ENCODE measurements at places on chromosomes 4 and X.

DNA sequence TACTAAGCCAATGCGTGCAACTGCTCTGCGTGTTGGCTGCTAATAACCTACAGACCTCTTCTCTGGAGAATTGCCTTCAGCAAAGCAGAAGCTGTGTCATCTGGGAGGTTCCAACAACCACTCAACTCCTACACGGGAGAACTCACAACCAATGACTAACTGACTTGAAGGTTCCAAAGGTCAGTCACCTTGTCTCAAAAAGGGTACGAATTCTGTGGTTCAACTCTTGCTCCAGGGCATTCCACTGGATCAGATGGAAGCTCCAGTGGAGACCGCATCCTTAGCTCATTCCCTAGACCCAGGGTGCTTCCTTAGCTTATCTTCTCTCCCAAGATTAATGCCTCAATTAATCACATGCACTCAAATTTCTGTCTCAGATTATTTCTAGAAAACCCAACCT is 222.7 kb downstream of the CHIC2 start:
- DNase-seq: no peak

DNA sequence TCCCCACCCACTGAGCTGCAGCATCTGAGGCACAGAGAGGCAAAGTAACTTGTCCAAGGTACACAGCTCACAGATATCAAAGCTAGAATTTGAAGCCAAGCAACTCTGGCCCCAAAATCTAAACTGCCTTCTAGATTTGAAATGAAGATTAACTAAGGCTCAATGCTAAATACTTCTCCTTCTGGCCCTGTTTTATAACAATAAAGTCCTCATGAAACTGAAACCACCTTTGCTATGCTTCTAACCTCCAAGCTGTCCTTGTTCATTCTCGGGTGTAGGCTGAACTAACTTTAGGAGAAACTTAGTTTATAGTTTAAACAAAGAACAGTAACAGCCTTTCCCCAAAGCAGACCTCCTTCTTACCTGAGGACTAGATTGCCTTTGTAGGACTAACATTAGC is 93.6 kb downstream of the DCTD start:
- no peak for DNase-seq

DNA sequence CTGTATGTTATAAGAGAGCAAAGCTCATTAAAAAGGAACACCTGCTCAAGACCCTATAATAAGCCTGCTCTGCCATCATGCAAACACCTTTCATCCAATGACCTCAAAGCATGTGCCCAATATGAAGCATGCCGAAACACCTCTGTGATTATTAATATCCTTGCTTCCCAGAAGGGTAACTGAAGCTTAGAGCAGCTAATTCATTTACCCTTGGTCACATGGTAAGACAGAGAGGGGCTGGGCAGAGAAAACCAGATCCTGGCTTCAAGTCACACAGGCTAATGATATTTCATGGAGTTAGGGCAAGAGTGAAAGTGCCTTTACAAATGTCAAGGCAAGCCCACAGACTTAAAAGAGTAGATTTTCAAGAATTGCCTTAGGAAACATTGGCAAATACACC is 5.6 kb downstream of the AMOT start:
- no peak for DNase-seq

DNA sequence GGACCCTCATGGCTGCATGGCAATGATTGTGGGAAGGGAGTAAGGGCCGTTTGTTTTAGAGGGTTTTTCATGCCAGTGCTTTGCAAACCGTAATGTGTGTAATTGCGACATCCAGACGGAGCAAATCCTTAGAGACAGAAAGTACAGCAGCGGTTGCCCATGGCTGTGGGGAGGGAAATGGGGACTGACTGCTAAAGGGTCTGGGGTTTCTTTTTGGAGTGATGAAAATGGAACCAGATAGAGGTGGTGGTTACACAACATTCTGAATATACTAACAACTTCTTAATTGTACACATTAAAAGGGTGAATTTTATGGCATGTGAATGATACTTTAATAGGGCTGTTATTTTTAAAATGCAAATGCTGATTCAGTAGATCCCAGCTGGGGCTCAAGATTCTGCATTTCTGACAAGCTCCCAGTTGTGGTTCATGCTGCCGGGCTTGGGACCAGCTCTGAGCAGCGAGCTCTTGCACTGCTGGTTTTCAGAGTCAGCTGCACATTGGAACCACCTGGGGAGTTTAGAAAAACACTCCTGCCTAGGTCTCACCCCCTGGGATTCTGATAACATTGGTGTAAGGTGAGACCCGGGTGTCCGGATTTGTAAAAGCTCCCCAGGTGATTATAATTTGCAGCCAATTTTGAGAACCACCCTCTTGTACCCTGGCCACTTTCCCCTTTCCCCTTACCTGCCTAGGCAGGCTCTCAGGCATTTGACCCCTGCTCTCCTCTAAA is 47.7 kb downstream of the PRPS1 start:
- no peak for DNase-seq

- DNase-seq: no peak
Measured at GRCh38 chr4:95517576-95518345, 31.0 kb downstream of the UNC5C start.

- DNase-seq: no peak
Measured at GRCh38 chrX:370244-370962, 16.3 kb downstream of the PPP2R3B start.

- DNase-seq: no peak
Measured at GRCh38 chrX:24463077-24463476, 2.0 kb upstream of the PDK3 start.

DNA sequence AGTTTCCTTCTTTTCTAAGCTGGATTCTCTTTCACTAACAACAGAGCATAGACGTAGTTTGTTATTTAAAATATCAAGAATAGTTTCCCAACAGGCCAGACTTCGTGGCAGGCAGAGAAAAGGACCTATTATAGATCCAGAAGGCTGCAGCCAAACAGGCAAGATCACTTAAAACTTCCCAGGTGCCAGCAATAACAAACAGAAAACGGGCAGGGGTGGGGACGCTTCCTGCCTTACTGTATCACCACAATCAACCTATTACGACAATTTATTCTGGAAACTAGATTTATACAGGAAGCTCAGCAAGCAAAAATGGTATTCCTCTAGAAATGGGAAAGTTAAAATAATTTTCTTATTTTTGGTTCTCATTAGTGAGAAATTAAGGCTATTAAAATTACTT is 22.1 kb downstream of the RWDD4 start:
- DNase-seq: no peak

- no peak for DNase-seq
Measured at GRCh38 chrX:3738509-3738908, 25.1 kb upstream of the PRKX start.

- DNase-seq: no peak
Measured at GRCh38 chr4:185819144-185819543, 7.2 kb upstream of the SORBS2 start.

DNA sequence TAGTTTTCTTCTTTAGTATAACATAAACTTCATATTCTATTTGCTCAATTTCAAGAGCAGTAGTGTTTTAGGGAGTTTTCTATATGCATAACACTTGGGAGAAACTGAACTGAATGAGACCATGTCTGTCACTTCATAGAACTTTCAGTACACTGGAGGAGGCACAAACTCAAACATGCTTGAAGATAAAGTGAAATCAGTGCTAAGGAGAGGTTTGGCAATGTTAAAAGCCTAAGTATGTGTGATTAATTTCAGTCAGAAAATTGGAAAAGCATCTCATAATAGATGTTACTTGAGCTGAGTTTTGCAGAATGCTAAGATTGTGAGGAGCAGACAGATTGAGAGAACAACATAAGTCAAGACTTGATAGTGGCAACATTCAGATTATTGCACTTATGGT is 411.2 kb upstream of the HS3ST1 start:
- DNase-seq: no peak

GRCh38 chrX:50456712-50457484 is 13.7 kb downstream of the DGKK start:
- no peak for DNase-seq

DNA sequence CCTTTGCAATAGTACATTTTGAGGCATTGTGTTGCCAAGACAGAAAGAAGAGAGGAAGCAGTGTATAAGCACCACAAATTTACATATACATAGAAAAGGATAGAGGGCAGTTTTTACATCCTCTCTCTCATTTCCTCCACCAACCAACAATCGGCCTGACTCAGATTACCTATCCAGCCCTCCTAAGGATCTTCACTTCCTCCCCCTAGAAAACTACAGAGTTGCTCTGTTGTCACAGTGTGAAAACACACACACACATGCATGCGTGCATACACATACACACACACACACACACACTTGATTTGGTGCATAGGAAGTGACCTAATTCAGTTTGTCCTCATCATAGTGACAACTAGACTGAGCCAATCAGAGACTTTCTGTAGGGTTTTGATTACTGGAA is 98.8 kb upstream of the SPRY1 start:
- no peak for DNase-seq
